Choroid plexus epithelial cell (primary cell): ENCODE measurements at places on chromosomes 16 and 17.

GRCh38 chr16:89583197-89583894 lies 7.8 kb downstream of the CPNE7 start:
- no peak for DNase-seq

- peak; percentile 94 for DNase-seq
These were observed 23.0 kb downstream of the NSMCE1 start for GRCh38 chr16:27245276-27246172.

- DNase-seq: peak; percentile 37
These were observed at the start of gene GNAO1 for GRCh38 chr16:56191156-56191815. Gene GNAO1 (plus strand): TSS chr16:56191489. CDS start chr16:56192236, 747 bp downstream.

GRCh38 chr17:34265711-34266110 lies 4.3 kb upstream of the CCL7 start:
- DNase-seq: no peak

DNA sequence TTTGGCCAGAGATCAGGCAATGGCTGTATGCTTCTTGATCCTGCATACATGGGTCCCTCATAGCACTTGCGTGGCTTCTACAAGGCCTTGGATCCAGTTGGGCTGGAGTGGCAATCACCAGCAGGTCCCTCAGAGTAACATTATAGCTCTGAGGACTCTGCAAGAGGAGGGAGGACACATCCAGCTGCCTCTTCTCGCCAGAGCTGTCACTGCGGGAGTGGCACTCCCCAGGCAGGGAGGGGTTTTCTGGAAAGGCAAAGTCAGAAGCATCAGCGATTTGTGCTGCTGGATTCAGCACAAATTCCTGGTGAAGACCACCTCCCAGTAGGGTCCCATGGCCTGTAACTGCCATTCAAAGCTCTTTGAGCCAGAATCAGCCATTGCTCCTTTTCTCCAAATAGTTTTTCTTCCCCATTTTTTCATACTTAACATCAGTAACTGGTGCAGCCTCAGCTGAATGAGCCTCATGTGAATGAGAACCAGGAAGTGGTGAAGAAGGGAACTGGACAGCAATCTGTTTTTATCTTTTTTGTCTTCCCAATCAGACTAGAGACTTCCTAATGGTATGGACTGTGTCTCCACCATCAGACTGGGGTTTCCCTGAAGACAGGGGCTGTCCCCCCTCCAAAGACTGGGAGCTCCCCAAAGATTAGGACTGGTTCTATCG lies 40.6 kb upstream of the HOXB13 start:
- DNase-seq: no peak

- peak; percentile 80 for DNase-seq
These were observed 26.7 kb downstream of the SAP30BP start for GRCh38 chr17:75693500-75694481.
